NCI-H1105 treated with DMSO at 0.1 percent for 48 hours (cell line): ENCODE measurements at places on chromosomes 1 and 21.
A peak's percentile ranks its signal among the peaks of the same experiment; 100 is the strongest.

- DNase-seq, result no peak
These were observed 218.2 kb upstream of the ADGRL2 start for GRCh38 chr1:81582467-81582986.

DNA sequence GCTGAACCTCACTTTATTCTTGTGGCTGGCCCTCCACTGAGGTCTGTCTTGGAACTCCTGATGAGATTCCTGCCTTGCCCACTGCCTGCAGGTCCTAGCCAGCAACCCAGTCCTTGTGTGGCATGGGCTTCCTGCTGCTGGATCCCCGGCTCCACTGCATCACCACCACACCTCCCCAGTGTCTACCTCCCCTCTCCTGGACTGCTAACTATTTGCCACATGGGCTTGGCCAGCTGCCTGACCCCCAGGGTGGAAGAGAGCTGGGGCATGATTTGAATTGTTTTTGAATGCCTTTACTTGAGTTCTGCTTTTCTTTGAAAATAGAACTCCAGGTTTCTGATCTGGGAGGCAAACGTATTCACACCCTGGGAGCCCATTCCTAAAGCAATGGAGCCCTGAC is 41.2 kb downstream of the SPAG17 start:
- DNase-seq, result no peak

GRCh38 chr1:74343216-74343615 is 108.0 kb downstream of the TNNI3K start:
- peak; percentile 96 for DNase-seq

GRCh38 chr21:16583556-16583955 is 853.8 kb downstream of the USP25 start:
- no peak for DNase-seq

DNA sequence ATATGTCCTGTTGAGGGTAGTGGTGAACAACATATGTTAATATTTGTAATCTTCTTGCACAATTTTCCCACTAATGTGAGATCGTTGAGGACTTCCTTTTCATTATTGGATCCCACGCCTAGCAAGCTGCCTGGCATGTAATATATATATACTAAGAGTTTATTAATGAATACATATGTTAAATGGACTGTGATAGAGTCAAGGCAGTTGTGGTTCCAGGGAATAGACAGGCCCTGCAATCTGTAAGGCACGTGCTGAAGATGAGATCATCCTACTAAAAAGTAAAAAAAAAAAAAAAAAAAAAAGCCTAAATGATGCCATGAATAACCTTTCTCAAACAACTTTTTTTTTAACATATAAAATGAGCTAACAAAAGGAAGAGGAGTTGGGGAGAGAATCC is 28.9 kb downstream of the PLPPR5 start:
- DNase-seq, result no peak
